AML-193 (cell line): ENCODE measurements at places on chromosomes 11 and 22.

DNA sequence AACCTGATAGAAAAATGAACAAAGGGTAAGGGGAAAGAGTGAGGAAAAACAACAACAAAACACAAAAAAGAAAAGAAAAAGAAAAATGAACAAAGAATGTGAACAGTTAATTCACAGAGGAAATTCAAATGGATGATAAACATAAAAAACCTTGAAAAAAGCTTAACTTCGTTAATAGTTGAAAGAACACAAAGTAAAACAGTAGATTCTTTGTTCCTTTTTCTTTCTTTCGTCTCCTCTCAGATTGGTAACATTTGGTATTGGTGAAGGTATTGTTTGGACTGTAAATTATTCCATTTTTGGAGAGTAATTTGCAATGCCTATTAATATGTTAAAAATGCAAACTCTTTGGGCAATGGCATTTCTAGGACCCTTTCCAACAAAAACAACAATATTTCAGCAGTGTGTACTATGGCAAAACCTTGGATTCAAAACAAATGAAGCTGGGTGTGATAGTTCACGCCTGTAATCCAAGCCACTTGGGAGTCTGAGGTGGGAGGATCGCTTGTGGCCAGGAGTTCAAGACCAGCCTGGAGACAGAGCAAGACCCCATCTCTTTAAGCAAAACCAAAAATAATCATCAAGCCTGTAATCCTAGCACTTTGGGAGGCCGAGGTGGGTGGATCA, 3.3 kb upstream of the BACE1 start:
- DNase-seq: no peak

GRCh38 chr11:70836071-70836470, 416.3 kb downstream of the SHANK2 start:
- no peak for DNase-seq

GRCh38 chr11:33989461-33989860, 62.1 kb upstream of the CAPRIN1 start:
- DNase-seq: no peak

- no peak for DNase-seq
These were observed at the start of gene H19 for GRCh38 chr11:1997755-1998154. H19 (minus strand) TSS chr11:1997842.

- no peak for DNase-seq
These were observed 1.9 kb downstream of the NUMA1 start for GRCh38 chr11:72078477-72078876.

GRCh38 chr11:125167954-125168835, 3.6 kb downstream of the PKNOX2 start:
- no peak for DNase-seq

- DNase-seq: no peak
These were observed 122.1 kb downstream of the BCR start for GRCh38 chr22:23302171-23303002.

DNA sequence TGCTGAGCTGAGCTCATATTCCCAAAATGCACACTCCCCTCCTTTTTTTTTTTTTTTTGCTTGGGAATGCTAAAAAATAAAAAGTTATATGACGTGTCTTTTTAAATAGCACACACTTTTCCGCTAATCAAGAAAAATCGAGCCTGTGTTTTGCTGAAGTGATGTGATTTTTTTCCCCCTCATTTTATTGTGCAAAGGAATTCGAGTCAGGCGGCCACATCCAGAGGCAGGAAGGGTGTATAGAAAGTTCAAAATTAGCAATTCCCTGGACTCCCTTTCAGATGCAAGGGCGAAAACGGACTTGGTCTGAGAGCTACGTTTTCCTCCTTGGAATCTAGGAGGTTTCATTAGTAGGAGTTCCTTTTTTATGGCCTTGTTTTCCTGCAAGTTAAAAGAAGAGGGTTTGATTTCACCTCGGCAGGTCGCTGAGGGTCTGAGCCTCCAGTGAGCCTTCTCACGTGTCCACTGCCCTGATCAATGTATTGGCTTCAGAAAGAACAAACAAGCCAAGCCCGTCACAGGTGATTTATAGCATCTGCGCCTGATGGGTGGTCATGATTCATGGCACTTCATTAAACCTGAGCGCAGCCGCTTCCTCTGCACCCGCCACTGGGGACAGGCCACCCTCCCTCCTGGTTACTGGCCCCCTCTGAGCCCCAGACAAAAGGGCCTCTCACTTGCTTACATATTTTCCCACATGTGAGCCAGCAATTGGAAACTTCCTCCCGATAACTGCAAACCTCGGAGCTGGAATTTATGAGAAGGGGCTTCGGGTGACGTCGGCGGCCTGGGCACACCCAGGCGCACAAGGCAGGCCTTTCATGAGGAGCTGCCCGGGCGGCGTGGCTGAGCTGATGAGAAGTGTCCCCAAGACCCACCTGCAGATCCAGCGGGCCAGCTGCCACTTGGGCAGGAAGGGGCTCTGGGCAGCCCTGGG, 64.4 kb upstream of the LINC01488 start:
- no peak for DNase-seq

- DNase-seq: no peak
These were observed 335.0 kb downstream of the CADM1 start for GRCh38 chr11:115169251-115169650.

DNA sequence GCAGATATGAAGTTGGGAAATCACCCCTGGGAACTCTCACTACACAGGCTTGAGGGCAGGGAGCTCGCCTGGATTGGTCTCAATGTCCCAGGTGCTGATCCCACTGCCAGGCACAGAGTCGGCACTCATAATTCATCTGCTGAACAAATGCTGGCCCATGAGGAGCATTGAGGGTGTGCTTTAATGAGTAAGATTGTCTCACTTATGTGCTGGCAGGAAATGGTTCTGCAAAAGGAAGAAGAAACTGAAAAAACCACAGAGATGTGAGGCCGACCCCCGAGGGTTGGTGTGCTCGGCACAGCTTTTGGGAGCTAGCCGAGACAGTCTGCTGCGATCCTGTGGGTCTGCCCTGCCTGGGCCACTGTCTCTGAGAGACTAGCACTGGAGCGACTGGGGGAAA, 9.4 kb downstream of the PLAAT2 start:
- no peak for DNase-seq

DNA sequence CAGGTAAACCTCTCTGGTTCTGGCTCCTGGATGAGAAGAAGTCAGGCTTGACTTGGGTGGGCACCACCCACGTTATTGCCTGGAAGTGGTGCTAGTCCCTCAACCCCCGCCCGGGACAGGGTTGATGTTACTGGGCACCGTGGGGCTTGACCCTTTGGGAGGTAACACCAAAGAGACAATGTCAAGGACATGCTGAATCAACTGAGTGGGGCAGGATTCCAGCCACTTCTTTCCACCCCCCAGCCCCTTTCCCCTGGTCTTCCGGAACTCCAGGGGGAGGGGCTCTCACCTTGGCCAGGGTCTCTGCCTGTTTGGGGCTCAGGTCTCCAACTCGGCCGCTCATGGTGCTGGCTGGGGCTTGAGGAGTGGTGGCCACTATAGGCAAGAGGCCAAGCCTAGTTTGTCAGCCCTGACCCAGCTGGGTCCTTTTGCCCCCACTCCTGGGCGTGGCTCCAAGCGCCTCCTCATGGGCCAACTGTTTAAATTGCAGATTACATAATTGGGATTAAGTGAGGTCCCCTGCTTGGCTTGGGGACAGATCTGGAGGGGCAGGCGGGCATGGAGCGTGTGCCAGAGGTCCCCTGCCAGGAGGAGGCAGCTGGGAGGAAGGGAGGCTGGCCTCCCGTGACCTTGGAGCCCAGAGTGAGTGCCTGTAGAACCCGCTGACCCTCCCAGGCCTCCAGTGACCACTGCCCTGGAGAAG, at the start of gene SEC14L3:
Gene SEC14L3 (minus strand): TSS at position 402 of the 703 bp plus-strand sequence. CDS start 59 bp downstream, at position 343.
- no peak for DNase-seq
